D721Med (cell line): ENCODE measurements at places on chromosomes 3 and 15.

DNA sequence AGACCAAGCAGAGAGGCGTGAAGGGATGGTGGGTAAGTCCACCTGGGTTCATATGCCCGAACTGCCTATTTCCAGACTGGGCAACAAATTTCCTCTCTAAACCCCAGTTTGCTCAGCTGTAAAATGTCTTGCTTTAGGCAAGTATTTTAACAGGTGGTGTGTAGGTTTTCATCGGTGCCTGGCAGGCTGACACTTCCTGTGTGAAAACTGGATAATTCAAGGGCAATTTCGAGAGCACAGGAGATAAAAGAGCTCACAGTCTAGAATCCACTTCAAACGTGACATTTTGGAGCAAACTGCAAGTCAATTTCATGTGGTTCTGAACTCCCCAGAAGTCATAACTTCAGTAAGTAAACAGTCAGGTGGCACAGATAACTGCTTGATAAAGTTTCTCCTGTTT lies 112.2 kb downstream of the OXNAD1 start:
- DNase-seq = no peak

DNA sequence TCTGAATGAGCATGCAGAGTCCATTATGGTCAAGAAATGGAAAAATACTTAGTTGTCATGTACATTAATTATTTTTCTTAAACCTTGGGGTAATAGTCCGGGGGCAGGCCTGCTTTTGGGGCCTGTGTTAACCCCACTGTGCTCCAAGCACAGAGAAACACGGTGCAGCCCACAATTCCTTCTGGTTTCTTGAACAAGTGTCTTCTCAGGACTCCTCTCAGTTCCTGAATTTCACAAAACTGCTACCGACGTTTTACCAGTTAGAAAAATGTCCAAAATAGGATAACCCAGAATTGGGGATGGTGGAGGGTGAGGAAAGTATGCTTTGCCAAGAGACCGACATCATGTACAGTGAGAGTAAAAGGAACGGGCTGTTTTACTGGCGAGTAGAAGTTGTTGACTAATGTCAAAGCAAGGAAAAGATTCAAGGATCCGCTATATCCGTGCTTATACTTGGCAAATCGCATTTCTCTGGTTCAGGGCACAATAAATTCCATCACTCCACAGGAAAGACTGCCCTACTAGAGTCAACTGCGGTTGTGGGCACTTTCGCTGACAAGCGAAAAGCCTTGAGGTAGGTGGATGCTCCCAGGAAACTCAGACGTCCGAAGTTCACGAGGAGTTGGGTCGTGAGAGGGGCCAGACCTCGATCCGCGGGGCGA lies 495 bp upstream of the NXPE3 start:
- DNase-seq = no peak

GRCh38 chr15:68439506-68439905 lies 7.5 kb upstream of the ITGA11 start:
- no peak for DNase-seq

DNA sequence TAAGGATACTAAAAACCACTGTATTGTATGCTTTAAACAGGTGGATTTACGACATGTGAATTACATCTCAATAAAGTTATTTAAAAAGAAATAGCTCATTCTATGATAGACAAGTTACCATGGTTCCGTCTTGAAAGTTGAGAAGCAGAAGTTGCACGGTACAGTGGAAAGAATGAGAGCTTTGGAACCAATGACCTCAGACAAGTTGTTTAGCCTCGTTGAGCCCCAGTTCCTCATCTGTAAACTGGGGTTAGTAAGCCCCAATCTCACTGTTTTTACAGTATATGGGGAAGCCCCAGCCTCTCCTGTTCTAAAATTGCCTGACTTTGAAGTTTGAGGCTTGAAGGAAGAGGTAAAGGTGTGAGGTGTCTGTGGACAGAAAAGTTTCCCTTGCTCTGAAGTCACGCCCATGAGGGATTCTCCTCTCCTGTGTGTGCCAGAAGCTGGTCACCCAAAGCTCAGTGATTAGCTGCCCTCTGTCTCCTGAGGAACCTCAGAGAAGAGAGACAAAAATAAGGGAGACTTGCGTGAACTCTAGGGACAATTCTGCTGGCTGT lies 10.0 kb downstream of the CRYGS start:
- DNase-seq = no peak
